ENCODE measurements at places on chromosomes 11 and 22.

GRCh38 chr11:89235976-89236375 lies 58.3 kb downstream of the TYR start:
- no peak for DNase-seq

DNA sequence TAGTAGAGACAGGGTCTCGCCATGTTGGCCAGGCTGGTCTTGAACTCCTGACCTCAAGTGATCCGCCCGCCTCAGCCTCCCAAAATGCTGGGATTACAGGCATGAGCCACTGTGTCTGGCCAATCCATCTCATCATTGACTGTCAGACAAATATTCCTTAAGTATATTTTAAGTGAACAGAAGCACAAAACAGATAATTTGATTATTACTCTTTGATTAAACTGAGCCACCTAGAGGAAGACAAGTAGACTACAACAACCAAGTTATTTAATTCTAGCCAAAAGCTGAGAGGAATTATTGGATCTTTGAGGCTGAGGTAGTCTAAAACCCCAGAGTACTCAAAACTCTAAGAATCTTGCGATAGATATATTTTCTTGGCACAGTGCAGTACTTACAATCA lies 1.2 kb downstream of the ACRV1 start:
- no peak for DNase-seq

DNA sequence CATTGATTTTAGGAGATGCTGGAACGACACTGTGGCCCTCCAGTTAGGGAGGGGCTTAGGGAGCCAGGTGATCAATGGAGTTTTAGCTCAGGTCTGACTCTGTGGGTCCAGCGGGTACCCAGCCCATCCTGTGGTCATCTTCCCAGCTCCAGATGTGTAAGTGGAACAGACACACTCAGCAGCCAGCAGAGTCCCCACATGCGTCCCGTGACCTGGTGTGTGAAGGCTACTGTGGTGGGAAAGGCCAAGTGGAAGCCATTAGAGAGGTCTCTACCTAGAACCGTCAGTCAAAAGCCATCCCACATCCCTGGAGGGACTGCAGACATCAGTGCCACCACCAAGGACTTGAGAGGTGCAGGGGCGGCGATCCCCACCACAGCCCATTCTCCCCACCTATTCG lies 19.9 kb upstream of the CD81 start:
- DNase-seq: no peak

DNA sequence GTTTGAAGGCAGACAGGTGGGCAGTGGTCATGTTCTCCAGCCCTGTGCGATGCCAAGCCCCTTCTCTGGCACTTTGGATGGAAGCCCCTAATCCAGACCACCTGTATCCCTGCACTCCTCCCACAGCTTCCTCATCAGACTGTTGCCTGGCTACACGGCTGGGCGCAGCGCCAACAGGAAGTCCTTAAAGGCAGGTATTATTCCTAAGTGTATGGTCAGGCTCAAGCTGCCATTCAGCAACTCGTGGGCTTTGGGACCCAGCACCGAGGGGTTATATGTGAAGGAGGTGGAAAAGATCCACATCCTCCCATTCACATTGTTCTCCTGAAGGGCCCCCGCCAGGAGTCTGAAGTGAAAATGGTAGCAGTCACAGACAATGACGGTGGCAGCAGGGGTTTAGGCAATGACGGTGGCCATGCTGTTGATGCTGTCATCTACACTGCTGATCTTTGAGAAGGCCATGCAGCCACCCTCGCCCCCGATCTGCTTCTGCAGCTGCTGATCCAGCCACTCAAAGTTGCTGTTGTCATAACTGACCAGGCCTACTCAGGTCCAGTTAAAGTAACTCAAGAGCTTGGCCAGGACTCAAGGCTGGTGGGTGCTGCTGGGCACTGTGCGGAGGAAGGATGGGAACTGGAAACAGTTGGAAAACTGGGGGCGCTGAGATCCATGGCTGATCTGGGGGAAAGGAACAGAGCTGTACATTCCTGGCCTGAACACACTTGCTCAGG lies 27.7 kb downstream of the OR6Q1 start:
- no peak for DNase-seq

GRCh38 chr11:62889484-62890437 lies 9.1 kb downstream of the SLC3A2 start:
- no peak for DNase-seq

DNA sequence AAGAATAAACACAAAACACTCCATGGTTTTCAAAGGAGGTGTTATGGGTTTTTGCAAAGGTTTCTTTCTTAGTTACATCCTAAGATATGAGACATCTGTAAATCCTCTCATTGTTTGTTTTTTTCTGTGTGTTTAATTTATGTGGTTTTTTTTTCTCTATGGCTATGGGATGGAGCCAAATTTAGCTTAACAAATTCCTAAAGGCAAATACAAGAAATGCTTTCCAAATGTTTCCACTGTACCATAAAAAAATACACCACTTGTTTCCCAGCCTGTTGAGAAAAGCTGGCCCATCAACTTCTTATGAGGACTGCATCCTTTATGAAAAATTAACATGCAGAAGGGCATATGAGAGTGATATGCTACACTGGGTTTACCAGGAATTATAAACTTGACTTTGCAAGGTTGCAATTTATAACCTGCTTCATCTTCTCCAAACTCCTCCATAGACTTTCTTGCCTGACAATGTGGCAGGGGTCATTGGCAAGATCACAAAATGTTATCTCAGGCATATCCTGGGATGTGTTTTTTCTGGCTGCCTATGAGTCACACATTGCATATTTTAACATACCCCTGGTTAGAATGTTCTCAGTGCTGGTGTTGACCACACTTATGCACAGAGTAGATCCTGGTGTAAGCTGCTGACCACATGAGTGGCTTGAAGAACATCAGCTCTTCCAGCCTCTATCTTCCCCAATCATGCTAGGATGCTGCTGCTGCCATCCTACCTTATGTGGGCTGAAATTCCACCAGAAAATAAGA lies 137.6 kb upstream of the TTC12 start:
- no peak for DNase-seq

DNA sequence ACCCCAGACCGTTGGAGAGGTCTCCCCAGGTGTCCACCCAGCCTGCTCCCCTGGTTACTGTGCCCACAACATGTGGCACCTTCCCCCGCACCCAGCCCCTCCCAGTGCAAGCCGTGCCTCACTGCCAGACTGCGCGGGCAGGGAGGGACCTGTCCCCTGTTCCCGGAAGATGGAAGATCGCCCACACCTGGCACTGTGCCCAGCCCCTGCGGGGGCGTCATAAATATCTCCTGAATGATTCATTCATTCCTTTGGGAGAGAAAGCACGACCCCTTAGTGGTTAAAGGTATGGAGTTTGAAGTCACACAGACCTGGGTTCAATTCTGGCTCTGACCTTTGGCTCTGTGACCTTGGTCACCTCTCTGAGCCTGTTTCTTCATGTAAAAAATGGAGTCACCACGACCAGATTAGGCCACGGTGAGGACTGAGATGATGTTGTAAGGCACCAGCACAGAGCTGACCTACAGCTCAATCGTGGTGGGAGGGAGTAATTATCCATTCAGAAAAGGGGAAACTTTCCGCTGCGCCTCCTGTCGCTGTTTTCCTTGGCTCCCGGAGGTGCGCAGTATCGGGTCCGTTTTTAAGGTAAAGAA lies 497 bp upstream of the SYT12 start:
- no peak for DNase-seq

DNA sequence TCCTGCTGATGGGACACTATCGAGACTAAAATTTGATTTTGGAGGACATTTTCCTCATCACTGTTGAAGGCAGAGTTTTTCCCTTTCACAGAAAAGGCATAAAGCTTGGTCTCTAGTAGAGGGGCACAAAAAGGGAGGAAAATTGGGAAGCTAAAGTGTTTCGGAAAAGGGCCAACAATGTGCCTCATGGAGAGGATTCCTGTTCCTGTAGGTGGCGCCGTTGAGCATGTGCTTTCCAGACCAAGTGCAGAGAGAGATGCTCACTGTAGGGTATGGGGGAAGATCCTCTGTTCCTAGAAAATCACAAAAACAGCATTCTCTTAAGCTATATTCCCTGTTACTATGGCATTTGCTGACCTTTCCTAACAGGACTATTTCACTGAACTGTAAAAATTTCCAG lies 18.4 kb upstream of the OR4C5 start:
- DNase-seq: no peak

DNA sequence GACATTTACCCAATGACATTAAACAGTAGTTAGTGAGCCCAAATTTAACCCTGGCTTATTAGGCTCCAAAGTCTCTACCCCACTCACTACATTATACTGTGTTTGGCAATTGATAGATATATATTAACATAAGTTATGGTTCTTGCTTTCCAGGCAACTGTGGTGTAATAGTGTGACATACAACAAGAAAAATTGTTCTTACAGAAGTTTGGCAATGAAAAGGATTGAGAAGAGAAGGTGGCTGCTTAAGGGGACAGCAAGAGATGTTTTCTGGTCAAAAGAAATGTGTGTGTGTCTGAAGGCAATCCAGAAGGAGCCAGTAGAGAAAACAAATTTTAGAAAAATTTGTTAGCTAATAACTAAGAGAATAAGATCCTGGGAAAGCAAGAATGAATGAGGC lies 132.4 kb downstream of the SWAP70 start:
- DNase-seq: no peak

DNA sequence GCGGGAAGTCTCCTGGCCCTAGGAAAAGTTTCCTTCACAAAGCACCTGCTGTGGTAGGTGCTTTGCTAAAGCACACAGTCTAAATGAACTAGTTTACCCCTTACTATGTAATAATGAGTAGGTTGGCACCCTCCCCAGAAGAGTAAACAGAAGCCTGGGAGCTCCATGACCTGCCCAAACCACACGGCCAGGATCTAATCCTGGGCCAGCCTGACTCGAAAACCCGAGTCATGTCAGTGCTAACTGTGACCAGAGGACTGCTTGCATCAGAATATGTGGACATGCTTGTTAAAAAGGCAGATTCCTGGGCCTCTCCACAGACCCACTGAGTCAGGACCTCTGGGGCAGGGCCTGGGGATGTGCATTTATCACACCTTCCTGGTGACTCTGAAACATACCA lies 67.7 kb downstream of the PANX1 start:
- no peak for DNase-seq

DNA sequence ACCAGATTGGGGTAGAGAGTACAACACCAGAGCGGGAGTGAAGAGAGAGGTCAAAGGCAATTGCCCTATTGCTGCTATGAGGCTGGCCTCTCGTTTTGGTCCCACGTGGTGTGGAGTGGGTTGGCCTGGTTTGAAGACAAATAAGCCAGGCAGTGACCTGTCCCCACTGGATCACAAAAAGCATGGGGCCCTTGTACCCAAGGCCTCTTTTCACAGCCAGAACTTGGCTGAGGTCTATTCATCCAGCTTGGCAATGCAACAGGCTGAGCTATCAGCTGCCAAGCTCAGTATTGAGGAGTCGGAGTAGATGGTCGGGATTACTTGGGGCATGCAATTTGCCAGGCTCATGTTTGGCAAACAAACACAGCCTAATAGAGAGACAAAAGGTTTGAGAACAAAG lies 19.2 kb upstream of the GALNT18 start:
- no peak for DNase-seq

GRCh38 chr11:123429913-123430720 lies at the start of gene GRAMD1B:
GRAMD1B (plus strand) TSS chr11:123430269; CDS start chr11:123430793, 524 bp downstream.
- peak; percentile 75 for DNase-seq

DNA sequence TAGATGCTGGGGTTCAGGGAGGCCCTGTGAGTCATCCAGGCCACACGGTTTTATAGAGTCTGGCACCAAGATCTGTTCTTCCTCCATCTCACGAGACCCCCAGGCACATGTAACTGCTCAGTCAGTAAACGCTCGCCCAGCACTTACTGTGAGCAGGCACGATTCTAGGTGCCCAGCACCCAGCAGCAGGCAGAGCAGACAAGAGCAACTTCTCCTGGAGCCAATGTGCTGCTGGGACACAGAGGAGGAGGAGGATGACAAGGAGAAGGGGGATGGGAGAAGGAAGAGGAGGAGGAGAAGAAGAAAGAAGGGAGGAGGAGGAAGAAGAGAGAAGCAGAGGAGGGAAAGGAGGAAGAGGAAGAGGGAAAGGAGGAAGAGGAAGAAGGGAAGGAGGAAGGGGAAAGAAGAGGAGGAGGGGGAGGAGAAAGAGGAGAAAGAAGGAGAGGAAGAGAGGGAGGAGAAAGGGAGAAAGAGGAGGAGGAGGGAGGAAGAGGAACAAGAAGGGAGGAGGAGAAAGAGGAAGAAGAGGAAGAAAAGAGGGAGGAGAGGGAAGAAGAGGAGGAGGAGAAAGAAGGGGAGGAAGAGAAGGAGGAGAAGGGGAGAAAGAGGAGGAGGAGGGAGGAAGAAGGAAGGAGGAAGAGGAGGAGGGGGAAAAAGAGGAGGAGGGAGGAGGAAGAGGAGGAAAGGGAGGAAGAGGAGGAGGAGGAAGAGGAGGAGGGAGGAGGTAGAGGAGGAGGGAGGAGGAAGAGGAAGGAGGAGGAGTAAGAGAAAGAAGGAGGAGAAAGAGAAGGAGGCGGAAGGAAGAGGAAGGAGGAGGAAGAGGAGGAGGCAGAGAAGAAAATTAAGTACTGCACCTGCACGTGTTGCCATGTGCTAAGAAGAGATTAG lies 77.6 kb upstream of the RTL6 start:
- DNase-seq: no peak

GRCh38 chr11:69711822-69712801 lies 8.3 kb upstream of the FGF19 start:
- no peak for DNase-seq

DNA sequence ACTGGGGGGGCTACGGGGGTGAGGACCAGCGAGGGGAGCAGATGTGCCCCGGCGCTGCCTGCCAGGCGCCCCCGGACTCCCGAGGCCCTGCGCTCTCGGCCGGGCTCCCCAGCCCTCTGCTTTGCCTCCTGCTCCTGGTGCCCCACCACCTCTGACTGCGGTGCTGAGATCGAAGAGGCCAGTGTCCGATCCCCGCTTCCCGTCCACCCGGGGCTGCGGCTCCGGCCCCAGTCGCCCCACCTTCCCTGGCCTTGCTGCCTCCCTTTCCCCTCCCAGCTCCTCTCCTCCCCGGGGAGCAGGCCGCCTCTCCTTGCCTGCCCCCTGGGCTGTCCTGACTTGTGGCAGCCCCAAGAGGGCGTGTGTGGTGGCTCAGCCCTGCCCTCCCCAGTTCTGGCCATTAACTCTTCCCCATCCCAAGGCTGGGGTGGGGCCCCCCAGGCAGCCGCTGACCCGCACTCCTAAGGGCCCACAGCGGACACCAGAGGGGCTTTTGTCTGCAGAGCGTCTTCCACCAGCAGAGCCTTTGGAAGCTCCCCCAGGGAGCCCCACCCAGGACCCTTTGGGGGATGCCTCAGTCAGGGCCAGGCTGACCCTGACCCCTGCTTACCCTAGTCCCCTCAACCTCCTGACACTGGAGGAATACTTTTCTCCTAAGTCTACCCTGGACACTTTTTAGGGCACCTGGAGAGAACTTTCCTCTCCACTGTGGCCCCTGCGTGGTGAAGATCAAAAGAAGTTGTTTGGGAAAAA lies 16.6 kb downstream of the RTN4RL2 start:
- peak; percentile 38 for DNase-seq

Measured in stimulated activated CD4-positive, alpha-beta T cell treated with anti-CD3 and anti-CD28 coated beads, Interleukin-4, amount 100 ng/mL, for 1 hour (primary cell).